Fibroblast of skin of left biceps (primary cell): ENCODE measurements at places on chromosomes 1 and 21.

DNA sequence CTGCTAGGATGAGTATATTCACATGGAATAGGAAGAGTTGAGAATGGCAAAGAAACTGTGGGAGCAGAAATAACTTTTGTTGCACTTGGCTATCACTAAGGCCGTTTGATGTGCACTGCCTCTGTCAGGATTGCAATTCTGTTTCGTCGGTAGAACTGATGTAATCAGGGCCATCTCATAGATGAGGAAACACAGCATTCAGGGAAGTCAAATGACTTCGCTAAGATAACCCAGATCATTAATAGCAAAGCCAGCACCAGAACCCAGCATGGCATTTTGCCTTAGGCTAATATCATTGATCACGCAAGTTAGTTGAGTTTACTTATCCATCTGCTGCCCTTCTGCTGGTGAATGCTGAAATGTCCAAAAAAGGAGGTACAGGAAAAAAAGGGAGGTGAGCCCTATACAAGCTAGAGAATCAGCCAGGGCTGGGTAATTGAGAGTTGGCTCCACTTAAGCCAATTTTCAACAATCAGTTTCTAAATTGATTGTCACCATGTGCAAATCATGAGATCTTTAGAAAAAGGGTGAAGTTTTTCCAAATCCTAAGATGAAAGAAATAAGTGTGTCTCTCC, 7.6 kb downstream of the RASSF5 start:
- DNase-seq, result no peak

DNA sequence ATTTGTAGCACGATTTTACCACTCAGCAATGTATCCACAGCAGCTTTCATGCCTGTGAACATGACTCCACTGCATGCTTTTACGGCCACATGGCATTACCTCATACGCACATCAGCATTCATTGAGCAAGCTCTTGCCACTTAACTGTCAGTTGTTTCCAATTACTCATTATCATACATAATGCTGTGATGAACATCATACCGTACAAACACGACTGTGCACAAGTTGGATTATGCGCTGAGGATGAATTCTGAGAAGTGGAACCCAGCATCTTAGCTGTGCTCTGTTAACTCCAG, 9.6 kb downstream of the UMODL1 start:
- peak; percentile 81 for DNase-seq

GRCh38 chr1:37851262-37851661, 8.1 kb downstream of the MTF1 start:
- no peak for DNase-seq

DNA sequence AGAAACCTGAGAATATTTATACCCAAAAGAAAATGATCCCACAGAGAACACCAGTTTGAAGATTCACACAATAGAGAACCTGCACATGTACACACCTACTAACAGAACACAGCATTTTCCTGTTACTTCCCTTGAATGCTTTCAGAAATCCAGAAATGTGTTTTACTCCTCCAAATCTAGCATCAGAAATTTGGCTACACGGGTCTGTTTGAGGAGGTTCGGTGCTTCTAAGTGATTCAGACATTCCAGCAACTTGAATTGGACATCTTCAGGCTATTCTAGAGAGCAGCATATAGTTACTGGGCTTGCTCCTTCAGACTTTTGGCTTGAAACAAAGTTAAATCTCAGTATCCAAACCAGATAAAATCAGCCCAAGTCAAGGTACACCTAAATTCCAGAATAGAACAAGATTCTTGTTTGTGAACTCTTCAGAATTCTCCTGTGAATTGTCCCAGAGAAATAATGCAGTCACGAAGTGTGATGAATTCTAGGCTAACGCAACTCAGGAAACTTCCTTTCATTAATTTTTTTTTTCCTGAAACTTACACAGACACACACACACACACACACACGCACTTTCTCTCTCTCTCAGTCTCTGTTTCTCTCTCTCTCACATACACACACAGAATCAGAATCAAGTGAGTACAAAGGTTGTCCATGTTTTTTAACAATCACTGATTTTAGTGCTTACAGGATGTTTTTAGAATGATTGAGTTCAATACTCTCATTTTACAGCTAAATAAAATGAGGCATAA, 278.4 kb upstream of the SNX7 start:
- DNase-seq, result no peak

GRCh38 chr1:48071513-48071912, 74.3 kb upstream of the TRABD2B start:
- DNase-seq, result no peak

GRCh38 chr1:39128959-39129358, 75.5 kb upstream of the MACF1 start:
- no peak for DNase-seq

GRCh38 chr21:41800425-41801320, 33.8 kb upstream of the RIPK4 start:
- no peak for DNase-seq

- DNase-seq, result no peak
Measured at GRCh38 chr1:11800756-11801433, 4.9 kb downstream of the MTHFR start.

- no peak for DNase-seq
Measured at GRCh38 chr21:45966791-45967394, 14.7 kb upstream of the COL6A1 start.

GRCh38 chr1:43455213-43455889, 1.6 kb upstream of the HYI start:
- DNase-seq, result no peak

DNA sequence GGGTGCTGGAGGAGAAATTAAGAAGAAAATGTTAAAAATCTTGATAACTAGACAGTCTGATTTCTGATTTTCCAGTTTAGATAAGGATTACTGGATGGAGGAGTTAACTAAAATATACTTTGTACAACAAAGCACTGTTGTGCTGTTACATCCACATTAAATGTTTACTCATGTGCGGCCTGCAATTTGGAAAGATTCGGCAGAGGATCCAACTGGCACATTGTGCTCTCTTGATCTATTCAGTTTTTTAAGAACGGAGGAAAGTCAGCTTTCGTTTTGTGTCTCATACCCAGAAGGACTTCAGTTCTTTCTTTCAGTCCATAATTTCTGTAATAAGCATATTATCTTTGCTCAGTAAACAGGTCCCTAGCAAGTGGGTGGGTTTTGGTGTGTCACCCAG, 52.5 kb downstream of the UCK2 start:
- no peak for DNase-seq

- no peak for DNase-seq
Measured at GRCh38 chr1:52917156-52917555, 4.4 kb downstream of the ECHDC2 start.

GRCh38 chr21:15172963-15173362, 108.2 kb upstream of the NRIP1 start:
- no peak for DNase-seq

GRCh38 chr1:45254490-45254889, 48.1 kb upstream of the ZSWIM5 start:
- no peak for DNase-seq

DNA sequence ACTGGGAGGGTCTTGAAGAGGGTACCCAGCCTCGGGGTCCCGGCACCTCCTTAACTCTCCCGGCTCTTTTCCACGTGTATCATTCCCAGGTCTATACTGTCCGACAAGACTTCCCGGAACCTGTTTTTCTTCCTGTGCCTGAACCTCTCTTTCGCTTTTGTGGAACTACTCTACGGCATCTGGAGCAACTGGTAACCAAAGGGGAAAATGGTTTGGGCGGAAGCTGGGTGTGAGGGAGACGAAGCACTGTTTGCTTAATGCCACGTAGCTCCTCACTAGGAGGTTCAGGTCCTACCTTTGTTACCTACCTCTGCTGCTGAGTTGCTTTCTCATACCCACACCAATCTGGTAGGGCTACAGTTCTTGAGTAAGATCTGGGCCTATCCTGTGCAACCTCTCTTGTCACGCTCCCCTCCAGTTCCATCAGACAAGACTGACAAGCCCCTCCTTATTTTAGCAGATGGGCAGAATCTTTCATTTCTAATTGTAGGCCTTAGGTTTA, 642 bp downstream of the SLC30A7 start:
- DNase-seq, result no peak

DNA sequence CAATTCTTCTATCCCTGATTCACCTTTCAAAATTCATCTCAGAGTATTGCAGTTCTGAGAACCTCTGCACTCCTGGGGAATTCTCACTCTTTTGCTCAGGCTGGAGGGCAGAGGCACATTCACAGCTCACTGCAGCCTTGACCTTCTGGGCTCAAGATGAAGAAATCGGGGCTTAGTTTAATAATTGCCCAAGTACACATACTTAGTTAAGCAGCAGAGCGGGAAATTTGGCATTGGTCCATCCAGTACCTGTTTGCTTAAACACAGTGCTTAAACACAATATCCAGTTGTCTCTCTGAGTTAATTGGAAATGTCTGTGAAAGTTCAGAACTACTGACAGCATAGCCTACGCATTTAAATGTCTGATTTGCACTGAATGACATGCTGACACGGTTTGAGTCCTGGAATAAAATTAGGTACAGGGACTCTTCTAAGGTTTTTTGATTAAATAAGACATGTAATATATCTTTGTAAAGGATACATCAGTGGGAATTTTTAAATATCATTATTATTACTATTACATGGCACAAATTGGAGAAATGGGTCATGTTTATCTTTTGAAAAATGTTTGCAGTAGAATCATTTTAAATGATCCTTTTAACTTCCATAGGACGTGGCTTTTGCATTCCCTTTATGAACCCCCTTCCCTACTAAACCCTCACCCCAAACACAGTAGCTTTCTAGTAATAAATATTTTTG, 337.4 kb downstream of the SRGAP2C start:
- no peak for DNase-seq

GRCh38 chr21:31459457-31459856, 115.4 kb upstream of the TIAM1 start:
- no peak for DNase-seq

GRCh38 chr21:37074197-37074510, 1.1 kb downstream of the TTC3 start:
- DNase-seq, result no peak

GRCh38 chr1:46527474-46528296, 23.8 kb downstream of the KNCN start:
- DNase-seq, result no peak

GRCh38 chr1:180593382-180593781, 34.6 kb downstream of the OVAAL start:
- no peak for DNase-seq

GRCh38 chr1:51473331-51474115, 45.5 kb downstream of the EPS15 start:
- no peak for DNase-seq

- DNase-seq, result no peak
Measured at GRCh38 chr1:97919585-97920261, 1.1 kb downstream of the DPYD start.

- no peak for DNase-seq
Measured at GRCh38 chr1:160855181-160855981, 7.3 kb downstream of the CD244 start.

DNA sequence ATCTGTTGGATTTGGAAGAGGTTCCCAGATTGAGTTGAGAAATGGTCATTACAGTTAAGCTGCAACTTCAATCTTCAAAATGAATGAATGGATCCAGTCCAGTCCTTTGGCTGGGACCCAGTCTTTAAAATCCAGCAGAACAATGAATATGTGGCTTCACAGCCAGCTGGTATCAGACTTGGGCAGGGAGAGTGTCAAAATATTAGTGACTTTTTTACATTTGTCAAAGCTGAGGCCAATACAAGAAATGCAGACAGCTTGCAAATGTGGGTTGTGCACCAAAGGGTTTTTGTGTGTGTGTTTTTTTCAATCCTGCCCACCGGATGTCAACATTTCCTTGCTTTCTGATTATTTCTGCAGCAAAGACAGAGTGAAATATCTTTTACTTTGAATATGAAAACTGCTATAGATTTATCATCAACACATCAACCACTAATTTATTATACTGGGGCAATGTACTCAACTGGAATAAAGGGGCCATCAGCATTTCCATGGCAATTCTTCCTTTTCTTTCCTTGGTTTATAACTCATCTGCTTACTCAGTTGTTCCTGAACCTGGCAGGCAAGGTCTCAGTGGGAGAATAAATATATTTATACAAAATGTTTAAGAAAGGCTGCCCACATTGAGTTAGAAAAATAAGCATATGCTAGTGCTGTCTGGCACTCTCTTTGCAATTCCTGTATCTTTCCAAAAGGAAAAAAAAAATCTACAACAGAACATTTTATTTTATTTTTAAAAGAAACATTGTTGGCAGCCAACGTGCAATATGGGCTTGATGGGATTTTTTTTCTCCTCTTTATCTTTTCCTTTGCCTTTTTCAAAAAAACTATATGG, 491.6 kb upstream of the C1orf87 start:
- DNase-seq, result no peak
